ENCODE measurements at places on chromosomes 1 and 21.

DNA sequence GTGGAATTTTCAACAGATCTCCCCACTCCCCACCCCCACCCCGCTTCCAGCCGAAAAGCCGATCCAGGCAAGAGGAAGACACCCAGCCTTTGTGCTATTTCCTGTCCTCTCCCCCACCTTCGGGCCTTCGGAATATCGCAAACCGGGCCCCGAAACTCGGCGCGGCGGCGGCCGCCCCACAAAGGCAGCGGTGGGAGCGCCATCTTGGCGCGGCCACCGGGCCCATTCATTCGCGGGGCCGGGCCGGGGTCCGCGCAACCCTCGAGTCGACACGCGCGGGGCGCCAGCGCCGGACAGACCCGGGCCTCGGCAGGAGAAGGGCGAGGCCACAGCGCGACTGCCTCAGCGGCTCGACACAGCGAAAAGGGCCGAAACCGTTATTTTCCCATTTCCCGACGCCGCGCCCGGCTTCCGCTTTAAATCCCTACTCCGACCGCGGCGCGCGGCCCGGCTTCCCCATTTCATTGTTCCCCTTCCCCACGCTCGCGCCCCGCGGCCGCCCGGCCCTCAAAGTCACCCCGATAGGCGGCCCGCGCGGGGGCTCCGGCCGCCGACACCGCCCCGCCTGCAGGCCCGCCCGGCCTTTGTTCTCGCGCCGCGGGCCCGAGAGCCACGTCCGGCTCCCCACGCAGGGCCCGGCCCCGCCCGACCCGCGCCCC, 911 bp downstream of the GNB1 start:
- H3K27ac ChIP-seq: peak overlapping the region; percentile 86
- H3K36me3 ChIP-seq: no peaks in the 10 kb centered on the region
- H3K4me3 ChIP-seq: peak overlapping the region; percentile 71
- H3K4me1 ChIP-seq: peaks cover 62% of the 10 kb centered on the region
- peak; percentile 23 for DNase-seq

DNA sequence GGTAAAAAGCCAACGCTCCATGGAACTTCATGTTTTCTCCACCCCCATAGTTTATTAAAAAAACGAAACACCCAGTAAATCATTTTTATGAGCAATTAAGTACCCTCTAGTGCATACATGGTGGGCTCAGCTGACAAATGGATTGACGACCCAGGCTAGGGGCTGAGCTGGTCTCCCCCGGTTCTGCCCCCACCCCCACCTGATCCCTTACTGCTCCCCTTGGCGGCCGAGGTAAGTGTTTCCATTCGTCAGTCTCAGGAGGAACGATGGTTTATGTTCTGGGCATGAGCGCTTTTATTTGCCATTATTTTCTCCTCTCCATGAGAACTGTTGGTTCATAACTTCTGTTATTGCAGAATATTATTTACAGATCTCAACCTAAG, 233.9 kb upstream of the C1orf174 start:
- no peak overlapping the region for H3K27ac ChIP-seq
- H3K36me3 ChIP-seq: no peaks in the 10 kb centered on the region
- DNase-seq: no peak
- no peaks in the 10 kb centered on the region for H3K4me1 ChIP-seq

DNA sequence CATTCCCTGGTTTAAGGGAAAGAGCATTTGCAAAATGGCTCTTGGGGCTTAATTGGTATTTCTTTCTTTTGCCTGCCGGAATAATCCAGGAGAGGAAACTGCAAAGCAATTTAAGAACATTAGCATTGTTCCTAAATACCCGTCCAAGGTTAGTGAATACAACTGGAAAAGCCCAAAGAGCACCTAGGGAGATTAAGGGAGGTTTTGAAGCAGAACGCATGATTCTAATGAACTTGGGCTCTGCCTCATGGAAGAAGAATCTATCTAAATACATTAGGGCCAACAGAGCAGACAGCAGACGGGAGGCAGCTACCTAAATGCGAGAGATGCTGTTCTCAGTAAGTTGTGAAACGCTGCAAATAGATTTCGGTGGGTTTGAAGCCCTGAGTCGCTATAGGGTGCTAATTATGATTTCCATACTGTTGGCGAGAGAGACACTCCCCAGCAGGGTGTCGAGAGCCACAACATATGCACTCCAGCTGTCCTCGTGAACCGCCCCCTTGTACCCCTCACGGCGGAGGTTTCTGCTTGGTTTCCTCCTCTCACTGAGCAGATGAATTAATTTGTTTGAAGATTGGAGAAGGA, 326.7 kb upstream of the CAMK1G start:
- no peak for DNase-seq
- no peak overlapping the region for H3K4me3 ChIP-seq
- H3K27ac ChIP-seq: no peak overlapping the region
- peaks cover 18% of the 10 kb centered on the region for H3K27me3 ChIP-seq
- H3K4me1 ChIP-seq: no peaks in the 10 kb centered on the region
- no peaks in the 10 kb centered on the region for H3K36me3 ChIP-seq

GRCh38 chr21:8991088-8991907, 1530.1 kb upstream of the TPTE start:
- peaks cover 29% of the 10 kb centered on the region for H3K27me3 ChIP-seq
- H3K4me1 ChIP-seq: peaks cover 17% of the 10 kb centered on the region
- no peak overlapping the region for H3K27ac ChIP-seq
- no peak for DNase-seq

GRCh38 chr1:51420867-51421627, 90.7 kb upstream of the TTC39A start:
- DNase-seq: no peak
- no peak overlapping the region for H3K4me3 ChIP-seq

DNA sequence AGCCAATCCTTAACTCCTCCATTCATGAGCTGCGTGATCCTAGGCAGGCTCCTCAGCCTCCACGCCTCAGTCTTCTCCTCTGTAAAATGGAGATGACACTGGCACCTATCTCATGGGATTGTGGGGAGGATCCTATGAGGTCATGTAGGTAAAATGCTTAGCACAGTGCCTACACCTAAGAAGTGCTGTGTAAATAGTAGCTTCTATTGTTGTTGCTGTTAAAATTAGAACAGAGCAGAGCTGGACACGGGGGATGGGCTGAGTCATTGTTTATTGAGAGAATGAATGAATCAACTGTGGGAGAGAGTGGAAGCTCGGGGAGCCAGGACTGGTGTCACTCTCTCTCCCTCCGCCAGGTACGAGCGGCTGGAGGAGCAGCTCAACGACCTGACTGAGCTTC, 43.0 kb downstream of the TMCC2 start:
- no peak overlapping the region for H3K4me3 ChIP-seq
- H3K27me3 ChIP-seq: no peaks in the 10 kb centered on the region
- H3K4me1 ChIP-seq: peaks cover 25% of the 10 kb centered on the region
- DNase-seq: no peak
- H3K36me3 ChIP-seq: peaks cover 24% of the 10 kb centered on the region

GRCh38 chr1:157993147-157993917, at the start of gene KIRREL1:
Gene KIRREL1 (plus strand): TSS chr1:157993645. CDS start chr1:157993677, 32 bp downstream.
- H3K36me3 ChIP-seq: no peaks in the 10 kb centered on the region
- peaks cover 21% of the 10 kb centered on the region for H3K4me1 ChIP-seq
- no peak within 1 kb of the TSS for H3K27ac ChIP-seq
- H3K4me3 ChIP-seq: peak within 1 kb of the TSS; percentile 85
- peaks cover 27% of the 10 kb centered on the region for H3K27me3 ChIP-seq
- no peak for DNase-seq

- H3K4me3 ChIP-seq: no peak overlapping the region
- H3K27me3 ChIP-seq: no peaks in the 10 kb centered on the region
- no peak overlapping the region for H3K27ac ChIP-seq
Measured at GRCh38 chr1:1393014-1393413, 6.1 kb downstream of the CCNL2 start.

DNA sequence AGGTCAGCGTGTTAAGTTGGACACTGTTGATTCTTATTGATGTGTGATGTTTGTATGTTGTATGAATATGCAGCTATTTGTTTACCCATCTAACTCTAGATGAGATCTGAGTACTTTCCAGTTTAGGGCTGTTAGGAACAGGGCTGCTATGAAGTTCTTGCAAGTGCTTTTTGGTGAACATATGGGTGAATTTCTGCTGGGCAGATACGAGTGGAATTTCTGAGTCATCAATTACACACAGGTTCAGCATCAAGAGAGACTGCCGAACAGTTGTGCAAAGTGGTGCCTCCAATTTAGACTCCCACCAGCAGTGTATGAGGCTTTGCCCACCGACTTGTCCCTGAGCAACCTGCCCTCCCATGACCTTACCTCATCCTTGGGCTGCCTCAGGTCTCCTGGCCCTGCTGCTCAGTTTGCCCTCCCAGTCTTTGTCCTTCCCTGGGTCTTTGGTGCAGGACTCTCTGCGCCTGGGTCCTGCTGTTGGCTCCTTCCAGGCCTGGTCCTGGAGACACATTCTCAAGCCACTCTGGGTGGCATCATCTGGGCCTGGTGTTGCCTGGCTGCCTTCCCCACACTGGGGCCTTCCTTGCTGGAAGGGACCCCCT, 343.6 kb downstream of the PTPRU start:
- no peak overlapping the region for H3K27ac ChIP-seq
- no peak for DNase-seq
- H3K27me3 ChIP-seq: peaks cover 19% of the 10 kb centered on the region
- no peaks in the 10 kb centered on the region for H3K4me1 ChIP-seq
- H3K4me3 ChIP-seq: no peak overlapping the region
- H3K36me3 ChIP-seq: no peaks in the 10 kb centered on the region

DNA sequence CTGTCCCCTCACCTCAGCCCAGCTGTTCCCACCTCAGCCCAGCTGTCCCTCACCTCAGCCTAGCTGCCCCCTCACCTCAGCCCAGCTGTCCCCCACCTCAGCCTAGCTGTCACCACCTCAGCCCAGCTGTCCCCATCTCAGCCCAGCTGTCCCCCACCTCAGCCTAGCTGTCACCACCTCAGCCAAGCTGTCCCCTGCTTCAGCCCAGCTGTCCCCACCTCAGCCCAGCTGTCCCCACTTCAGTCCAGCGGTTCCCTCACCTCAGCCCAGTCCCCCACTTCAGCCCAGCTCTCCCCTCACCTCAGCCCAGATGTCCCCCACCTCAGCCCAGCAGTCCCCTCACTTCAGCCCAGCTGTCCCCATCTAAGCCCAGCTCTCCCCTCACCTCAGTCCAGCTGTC, 88.4 kb upstream of the CSF3R start:
- H3K36me3 ChIP-seq: no peaks in the 10 kb centered on the region
- H3K4me1 ChIP-seq: no peaks in the 10 kb centered on the region
- peaks cover 42% of the 10 kb centered on the region for H3K27me3 ChIP-seq
- H3K4me3 ChIP-seq: no peak overlapping the region

GRCh38 chr1:22414244-22414751, 37.4 kb upstream of the ZBTB40 start:
- DNase-seq: no peak
- H3K27me3 ChIP-seq: peaks cover 89% of the 10 kb centered on the region
- no peak overlapping the region for H3K27ac ChIP-seq
- H3K4me1 ChIP-seq: peaks cover 4% of the 10 kb centered on the region
- H3K4me3 ChIP-seq: no peak overlapping the region
- no peaks in the 10 kb centered on the region for H3K36me3 ChIP-seq

GRCh38 chr1:57321776-57322175, 102.1 kb downstream of the DAB1 start:
- no peaks in the 10 kb centered on the region for H3K36me3 ChIP-seq
- DNase-seq: no peak

DNA sequence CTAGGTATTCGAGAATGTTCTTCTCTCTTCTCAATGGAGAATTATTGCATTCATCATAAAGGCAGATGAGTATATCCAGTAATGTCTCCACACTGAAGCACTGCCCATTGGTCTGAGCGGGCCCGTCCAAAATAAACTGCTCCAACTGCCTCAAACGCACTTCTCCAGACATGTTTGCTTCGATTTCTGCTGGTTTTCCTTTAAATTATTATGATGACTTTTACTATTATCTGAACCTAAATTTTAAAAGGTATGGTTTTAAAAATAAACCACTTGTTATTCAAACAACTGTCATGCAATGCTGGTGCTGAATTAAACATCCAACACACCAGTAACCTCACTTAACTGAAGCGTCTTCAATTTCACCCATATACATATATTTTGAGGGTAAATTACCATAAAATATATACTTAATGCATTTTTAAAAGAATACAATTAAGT, 1.3 kb downstream of the CDC42BPA start:
- H3K4me1 ChIP-seq: peaks cover 9% of the 10 kb centered on the region
- H3K27ac ChIP-seq: no peak overlapping the region
- DNase-seq: no peak
- H3K27me3 ChIP-seq: peaks cover 48% of the 10 kb centered on the region
- H3K4me3 ChIP-seq: peak overlapping the region; percentile 61

DNA sequence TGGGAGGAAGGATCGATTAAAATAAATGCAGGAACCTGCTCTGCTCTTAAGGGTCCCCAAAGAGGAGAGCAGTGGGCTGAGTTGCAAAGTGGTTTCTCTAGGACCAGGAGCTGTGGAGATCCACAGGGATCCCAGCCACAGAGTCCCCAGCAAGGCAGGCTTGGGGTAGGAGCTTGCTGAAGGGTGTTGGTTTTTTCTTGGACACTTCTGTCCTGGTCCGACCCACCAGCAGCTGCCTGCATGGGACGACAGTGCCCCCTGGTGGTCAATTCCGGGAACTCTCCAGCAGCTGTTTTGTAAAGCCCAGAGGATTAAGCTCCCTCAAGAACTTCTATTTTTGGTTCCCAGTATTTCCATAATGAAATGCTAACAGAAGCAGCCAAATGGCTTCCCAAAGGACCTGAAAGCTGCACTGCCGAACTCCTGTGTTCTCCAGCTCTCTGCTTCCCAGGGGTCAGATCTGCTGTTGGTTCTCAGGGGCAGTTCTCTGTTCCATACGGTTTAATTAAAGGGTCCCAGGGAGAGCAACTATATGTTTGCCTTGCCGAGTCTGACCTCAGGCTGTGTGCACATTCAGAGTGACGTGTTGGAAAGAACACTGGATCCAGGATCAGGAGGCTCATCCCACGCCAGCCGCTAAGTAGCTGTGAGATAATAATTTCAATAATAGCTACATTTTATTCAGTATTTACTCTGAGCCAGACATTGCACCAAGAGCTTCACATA, 23.2 kb downstream of the NENF start:
- no peaks in the 10 kb centered on the region for H3K36me3 ChIP-seq
- no peaks in the 10 kb centered on the region for H3K27me3 ChIP-seq
- H3K4me1 ChIP-seq: peaks cover 7% of the 10 kb centered on the region
- no peak overlapping the region for H3K4me3 ChIP-seq

DNA sequence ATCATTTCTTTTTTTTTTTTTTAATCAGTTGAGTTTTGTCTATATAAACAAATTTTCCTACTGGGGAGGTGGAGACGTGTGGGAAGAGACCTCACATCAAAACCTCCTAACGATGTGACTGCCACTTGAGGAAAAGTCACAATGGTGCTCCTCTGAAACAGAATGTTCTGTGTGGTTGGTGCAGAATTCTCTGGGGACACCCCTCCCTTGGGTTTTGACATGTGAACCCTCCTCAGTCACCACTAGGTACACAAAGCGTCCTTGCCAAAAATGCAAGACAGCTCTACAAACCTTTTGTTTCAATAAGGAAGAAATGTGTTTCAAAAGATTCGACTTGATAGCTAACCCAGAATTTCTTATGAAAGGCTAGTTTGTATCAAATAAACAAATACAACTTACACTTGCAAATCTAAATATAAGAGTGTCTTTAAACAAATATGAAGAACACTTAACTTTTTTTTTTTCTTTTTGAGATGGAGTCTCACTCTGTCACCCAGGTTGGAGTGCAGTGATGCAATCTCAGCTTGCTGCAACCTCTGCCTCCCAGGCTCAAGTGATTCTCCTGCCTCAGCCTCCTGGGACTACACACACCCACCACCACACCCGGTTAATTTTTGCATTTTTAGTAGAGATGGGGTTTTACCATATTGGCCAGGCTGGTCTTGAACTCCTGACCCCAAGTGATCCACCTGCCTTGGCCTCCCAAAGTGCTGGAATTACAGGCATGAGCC, 9.3 kb downstream of the SLC25A24 start:
- H3K27me3 ChIP-seq: no peaks in the 10 kb centered on the region
- peaks cover 3% of the 10 kb centered on the region for H3K4me1 ChIP-seq
- H3K4me3 ChIP-seq: no peak overlapping the region
- H3K27ac ChIP-seq: no peak overlapping the region
- H3K36me3 ChIP-seq: peaks cover 21% of the 10 kb centered on the region
- DNase-seq: no peak
